ENCODE measurements at places on chromosomes 5 and 9.

DNA sequence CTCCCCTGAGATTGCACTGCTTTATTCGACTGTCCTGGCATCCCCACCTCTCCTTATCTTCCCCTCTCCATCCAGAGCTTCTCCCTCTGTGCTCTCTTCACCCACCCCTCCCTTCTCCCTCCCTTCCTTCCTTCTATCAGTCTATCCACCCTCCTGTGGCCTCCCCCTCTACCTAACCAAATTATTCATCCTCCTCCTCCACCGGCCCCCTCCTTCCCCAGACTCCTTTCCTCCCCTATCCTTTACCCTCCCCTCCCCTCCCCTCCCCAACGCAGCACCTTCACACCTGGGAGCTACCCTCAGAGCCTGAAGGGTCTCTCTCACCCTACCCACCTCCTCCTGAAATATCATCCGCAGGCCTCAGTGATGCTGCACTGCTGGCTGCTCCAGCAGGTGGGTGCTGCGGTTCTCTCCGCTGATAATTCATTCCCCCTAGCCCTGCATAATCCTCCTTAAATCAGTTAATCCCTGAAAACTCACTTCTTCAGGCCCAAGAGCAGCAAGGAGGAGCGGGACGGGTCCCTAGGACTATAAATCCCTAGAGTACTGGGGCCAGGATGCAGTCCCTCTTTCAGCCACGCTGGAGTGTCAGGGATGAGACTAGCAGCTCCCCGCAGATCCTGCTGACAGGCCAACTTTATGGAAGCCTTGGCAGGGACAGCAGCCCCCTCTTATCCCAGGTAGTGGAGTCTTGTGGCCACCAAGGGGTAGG, 97.8 kb downstream of the PCDH1 start:
- no peak for DNase-seq

DNA sequence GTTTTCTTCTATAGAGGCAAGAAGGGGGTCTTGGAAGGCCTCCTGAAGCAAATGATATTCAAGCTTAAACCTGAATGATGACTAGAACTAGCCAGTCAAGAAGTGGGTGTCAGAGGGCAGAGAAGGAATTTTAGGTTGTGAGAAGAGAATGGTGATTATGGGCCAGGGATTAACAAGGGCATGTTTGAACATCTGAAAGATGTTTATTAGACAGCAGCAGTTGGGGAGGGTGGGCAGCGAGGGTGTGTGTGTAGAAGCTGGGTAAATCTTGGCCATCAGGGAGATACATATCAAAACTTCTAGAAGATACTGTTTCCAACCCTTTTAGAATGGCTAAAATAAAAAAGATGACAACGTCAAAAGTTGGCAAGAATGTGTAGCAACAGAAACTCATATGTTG, 54.5 kb downstream of the MAN2A1 start:
- DNase-seq, result no peak

DNA sequence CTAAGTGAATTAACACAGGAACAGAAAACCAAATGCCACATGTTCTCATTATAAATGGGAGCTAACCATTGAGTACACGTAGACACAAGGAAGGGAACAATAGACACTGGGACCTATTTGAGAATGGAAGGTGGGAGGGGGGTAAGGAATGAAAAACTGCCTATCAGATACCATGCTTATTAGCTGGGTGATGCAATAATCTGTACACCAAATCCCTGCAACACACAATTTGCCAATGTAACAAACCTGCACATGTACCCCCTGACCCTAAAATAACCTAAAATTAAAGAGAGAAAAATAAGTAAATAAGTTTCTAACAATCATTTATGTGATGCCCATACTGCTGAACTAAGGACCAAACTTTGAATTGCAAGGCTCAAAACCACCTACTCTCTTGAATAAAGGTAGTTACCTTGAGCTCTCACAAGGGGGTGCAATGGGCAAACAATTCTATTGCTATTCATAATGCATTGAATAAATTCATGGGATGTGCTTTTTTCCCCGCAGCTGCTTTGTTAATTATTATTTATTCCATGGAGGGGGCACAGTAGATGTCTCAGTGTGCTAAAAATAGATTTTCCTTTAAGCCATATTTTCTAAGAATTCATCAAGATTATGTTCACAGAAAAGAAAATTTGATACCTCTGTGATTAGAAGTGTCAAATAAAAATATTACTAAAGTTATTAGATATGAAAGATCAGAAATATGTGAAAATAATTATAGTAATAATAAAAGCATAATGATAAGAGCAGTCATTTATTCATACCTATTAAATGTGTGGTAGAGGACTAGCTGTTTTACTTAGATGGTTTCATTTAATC, 76.2 kb upstream of the PTPN3 start:
- no peak for DNase-seq

- no peak for DNase-seq
Observed at GRCh38 chr9:92563116-92564100, 27.6 kb upstream of the ECM2 start.

DNA sequence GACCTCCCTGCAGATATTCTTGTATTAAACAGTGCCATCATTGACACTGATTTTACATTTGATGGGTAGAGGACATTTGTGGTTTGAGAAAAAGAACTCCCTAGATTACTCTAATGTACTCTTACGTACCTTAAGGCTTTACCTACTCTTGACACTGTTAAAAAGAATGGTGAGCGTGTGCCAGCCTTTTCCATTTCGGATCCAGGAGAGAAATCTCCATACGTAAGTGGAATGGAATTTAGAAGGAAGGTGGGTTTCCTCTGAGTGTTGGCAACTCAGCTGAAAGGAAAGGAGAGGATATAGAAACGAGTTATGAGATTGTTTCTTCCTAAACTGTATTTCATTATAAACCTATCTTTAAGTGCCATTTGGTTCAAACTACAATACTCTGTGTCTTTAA, 40.9 kb downstream of the TNPO1 start:
- no peak for DNase-seq

GRCh38 chr5:87390075-87390474, 22.7 kb downstream of the CCNH start:
- no peak for DNase-seq

- DNase-seq, result no peak
Observed at GRCh38 chr5:126849101-126849678, 72.3 kb downstream of the LMNB1 start.

GRCh38 chr5:168992016-168992415, 308.9 kb downstream of the SLIT3 start:
- no peak for DNase-seq

GRCh38 chr5:132251220-132251725, 6.2 kb upstream of the PDLIM4 start:
- no peak for DNase-seq

DNA sequence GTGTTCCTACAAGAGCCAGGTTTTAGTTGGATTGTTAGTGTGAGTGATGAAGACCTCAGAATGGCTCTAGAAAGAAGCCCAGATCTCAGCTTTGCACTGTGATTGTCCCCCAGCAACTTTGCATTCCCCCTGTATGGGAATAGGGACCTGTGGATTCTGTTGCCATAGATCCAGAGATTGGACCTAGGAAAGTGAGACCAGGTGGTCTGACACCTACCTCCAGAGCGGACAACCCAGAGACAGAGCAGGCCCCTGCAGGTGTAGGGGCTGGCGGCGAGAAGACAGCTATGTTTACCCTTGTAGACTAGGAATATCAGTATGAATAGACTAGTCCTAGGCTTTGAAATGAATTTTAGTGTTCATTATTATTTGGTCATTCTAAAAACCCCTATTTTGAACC, 53.6 kb downstream of the IRF1 start:
- no peak for DNase-seq

GRCh38 chr5:40829748-40830533, 5.1 kb downstream of the RPL37 start:
- no peak for DNase-seq

GRCh38 chr9:84266087-84266561, 74.4 kb downstream of the SLC28A3 start:
- DNase-seq, result no peak

DNA sequence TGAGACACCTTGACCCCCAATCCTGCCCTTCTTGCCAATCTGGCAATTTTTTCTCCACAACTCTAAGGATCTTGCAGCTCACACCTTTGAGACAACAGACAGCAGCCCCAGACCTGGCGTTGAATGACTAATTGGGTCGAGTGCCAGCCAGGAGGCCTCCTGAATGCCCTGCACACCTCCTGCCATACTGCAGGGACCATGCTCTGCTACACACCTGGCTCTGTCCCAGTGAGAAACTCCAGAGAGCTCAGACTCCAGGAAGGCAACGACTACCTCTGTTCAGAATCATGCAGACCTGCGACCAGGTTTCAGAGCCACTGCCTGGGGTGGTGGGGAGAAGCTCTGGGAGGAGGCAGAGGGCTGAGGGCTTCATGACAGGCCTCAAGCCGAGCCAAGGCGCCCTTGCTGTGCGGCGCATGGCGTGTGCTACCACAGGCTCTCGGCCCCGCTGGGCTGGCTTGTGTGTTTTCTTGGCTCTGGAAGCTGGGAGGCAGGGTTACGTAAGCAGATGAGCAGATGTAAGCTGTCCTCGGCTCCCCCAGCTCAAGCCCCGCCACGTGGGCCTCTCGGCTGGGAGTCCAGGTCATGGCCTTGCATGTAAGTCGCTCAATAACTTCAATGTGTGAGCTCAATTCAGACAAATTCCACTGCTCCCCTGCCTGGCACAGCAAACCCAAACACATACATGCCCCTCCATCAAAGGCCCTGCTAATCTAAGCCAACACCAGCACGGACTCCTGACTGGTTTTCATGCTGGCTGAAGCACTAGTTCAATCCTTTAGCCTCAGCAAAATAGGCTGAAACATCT, 27.5 kb downstream of the B4GALT1 start:
- DNase-seq, result no peak

DNA sequence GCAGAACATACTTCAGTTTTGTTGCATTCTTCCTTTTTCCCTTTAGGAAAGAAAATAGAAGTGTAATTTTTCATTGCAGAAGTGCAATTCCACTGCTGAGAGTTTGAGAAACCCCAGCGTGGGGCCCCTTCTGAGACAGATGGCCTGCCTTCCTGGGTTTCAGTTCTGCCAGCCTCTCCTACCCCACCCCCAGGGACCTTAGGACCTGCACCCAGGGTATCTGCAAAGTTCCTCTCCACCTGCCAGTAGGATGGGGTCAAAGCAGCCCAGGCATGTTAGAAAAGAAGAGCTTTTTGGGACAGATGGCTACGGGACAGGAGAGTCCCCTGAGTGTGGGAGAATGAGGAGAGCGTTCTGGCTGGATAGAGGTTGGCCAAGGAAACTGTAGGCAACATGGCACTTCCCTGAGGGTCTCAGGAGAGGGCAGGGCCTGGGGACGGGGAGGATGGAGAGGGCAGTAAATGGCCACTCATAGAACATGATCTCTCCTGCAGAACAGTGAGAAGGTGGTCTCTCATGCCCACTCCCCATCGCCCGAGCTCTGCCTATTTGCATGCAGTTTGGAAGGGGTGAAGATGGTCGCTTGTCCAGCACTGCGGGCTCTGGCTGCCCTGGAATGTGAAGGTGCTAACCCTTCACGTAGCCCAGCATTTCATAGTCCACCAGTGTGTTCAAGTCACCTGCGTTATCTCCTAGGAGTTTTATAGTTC, at the start of gene TIFAB:
Gene TIFAB (minus strand): TSS at position 31 of the 710 bp plus-strand sequence. CDS start 2,412 bp downstream, outside the sequence.
- no peak for DNase-seq

DNA sequence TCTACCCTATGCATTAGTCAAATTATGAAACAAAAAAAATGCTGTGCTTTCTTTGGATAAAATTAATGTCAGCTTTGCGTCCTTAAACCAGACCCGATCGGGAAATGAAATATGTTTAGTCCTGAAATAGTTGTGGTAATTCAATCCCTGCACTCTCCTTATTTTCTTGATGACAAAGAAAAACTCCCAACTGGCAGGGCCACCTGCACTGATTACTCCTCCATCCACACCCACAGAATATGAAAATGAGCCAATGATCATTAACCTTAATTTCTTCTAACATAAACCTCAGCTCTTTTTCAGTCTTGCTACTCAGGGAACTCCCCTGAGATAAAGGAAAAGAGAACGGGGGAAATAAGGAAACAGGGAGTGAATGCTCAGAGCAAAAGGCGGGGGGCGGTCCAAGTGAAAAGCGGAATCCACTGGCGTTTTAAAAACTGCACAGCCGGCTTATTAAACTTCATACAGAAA, 245.3 kb downstream of the BNC2 start:
- no peak for DNase-seq

DNA sequence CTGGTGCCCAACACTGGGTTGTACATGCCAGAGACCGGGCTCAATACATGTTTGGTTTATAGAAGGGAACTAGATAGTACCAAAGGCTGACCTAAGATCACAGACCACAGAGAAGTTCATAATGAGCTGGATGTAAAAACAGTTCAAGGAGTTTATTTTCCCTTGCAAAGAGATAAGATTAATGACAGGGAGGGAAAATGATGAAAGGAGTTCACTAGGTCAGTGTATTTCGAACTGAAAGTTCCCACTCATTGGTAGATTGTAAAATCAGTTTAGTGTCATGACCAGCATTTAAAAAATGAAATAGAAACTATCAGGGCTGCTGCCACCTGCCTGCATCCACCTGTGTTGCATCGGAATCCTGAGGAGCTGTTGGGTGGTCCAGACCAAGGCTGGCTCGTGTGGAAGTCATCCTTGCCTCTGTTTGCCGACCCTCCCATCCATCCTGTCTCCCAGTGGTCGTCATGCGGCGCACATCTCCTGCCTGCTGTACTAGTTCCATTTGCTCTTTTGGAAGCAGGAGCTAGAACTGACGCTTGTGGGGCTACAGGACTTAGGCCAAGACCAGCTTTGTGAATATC, 21.1 kb downstream of the TBC1D2 start:
- DNase-seq, result no peak

DNA sequence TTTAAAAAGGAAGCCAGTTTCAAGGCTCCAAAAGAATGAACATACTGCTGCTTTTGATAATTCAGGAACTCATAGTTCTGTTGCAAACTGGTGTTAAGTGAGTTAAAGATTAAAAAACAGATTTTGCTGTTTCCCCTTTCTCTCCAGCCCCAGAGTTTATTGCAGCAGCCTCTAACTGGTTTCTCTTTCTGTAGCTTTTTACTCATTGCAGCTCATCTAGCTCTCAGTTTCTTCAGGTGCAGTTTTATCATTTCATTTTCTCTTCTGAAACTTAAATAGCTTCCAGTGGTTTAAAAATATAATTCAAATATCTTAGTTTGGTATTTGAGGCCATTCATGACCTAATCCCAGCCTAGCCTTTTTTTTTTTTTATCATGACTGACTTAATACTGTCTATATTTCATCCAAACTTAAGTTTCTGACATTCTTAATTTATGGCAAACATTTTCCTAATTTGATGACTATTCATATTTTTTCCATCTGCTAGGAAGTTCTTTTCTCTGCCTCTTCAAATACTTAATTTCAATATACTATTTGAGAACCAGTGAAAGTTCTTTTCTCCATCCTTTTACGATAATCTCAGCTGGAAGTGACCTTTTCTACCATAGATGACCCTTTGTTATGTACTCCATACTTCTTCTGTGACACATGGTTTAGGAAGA, 252.7 kb upstream of the GRIA1 start:
- no peak for DNase-seq

DNA sequence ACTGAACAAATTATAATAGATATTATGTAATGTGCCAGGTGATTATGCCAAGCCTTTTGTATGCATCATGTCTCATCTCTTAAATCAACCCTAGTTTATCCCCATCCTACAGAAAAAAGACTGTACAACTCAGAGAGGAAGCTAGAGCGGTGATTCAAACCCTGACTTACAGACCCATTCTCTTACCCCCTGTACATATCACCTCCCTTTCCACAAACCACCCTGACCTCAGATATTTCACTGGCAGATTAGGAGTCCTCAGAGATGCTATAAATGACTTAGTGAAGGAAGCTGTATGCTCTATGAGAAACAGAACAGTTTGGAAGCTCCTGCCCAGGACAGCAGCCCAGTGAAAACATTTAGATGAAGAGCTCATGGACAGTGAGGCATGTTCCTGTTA, 79.1 kb upstream of the RARS1 start:
- DNase-seq, result no peak

- DNase-seq, result no peak
Observed at GRCh38 chr5:100560860-100561259, 25.7 kb downstream of the FAM174A start.

GRCh38 chr9:116859763-116860162, 172.7 kb downstream of the TRIM32 start:
- no peak for DNase-seq
